HEK293T (cell line): ENCODE measurements at places on chromosomes 12 and 14.

- peak; percentile 56 for DNase-seq
These were observed 46.3 kb downstream of the PPHLN1 start for GRCh38 chr12:42372154-42372791.

DNA sequence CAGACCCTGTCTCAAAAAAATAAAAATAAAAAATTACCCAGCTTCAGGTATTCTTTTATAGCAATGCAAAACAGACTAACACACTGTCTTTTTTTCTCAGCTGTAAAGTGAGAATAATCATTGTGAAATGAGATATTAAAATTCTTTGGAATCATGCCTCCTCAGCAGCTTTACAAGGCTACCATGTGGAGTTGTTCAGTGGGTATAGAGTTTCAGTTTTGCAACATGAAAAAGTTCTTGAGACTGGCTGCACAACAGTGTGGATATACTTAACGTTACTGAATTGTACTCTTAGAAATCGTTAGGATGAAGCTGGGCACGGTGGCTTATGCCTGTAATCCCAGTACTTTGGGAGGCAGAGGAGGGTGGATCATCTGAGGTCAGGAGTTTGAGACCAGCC, 15.7 kb upstream of the MAPKAPK5 start:
- DNase-seq = no peak

DNA sequence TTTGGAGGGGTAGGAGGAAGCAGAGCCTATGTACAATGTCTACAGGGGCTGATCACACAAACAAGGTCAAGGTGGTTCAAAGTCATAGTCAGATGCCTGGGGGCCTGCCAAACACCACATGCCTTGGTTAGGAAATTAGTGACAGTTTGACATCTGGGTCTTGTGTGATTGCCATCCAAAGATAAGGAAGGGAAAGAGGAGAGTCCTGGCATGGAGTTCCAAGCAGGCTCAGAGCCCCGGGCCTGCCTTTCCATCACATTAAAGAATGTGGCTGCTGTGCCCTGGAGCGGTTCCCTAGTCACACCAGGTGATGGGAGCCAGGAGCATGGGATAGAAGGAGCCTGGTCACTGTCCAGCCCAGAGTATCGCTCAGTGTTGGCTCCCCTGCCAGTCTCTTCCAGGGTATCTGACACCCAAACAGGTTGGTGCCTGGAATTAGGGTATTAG, 53.6 kb upstream of the BCL2L14 start:
- DNase-seq = no peak

GRCh38 chr12:27101290-27101689, 18.9 kb upstream of the C12orf71 start:
- DNase-seq = no peak

DNA sequence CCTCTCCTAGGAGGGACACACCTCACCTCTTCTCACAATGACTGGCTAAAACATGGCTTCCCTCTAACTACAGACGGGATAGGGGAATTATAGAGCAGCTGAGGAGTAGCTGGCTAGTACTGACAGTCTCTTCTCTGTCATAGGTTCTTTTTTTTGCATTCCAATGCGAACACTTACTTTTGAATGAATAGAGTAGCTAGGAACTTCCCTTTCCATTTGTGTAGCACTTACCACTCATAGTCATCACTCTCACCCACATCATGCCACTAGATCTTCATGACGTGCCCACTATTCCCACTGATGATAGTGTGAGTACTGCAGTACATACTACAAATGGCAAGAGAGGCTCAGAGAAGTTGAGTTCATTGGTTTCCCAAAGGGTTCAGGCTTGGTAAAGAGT, 143.9 kb upstream of the HIF1A start:
- no peak for DNase-seq

GRCh38 chr14:36070031-36070719, 106.3 kb downstream of the PTCSC3 start:
- DNase-seq = peak; percentile 76

DNA sequence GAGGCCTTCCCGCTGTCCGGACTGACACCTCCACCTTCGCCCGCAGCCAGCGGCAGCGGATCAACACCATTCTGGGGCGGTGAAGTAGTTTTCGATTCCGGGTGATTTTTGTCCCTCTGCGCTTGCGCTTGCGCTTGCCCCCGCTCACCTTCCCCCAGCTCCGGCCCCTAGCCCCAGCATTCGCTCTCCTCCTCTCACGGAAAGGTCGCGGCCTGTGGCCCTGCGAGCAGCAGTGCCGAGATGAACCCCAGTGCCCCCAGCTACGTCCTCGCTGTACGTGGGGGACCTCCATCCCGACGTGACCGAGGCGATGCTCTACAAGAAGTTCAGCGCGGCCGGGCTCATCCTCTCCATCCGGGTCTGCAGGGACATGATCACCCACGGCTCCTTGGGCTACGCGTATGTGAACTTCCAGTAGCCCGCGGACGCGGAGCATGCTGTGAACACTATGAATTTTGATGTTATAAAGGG, 22.7 kb upstream of the SRGAP1 start:
- no peak for DNase-seq

GRCh38 chr12:75657831-75658230, 146.4 kb upstream of the KRR1 start:
- DNase-seq = no peak

DNA sequence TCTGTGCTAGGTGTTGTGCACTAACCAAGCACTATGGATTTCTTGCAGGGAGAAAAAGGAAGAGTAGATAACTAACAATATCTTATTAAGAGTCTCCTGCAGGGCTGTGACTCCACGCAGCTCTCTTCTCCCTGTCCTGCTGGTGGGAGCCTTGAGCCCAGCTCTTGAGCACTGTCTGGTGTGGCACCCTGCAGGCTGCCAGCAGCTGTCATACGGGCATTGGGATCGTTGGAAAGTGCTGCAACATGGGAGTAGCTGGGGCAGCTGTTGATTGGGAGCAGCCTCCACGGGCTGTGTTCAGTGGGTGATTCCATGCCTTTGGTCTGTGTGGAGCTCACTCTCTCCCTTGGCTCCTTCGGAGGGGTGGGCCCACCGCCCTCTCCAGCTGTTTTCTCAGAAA, 125.3 kb downstream of the FBXL14 start:
- DNase-seq = no peak

- DNase-seq = no peak
These were observed 39.8 kb downstream of the IFNG start for GRCh38 chr12:68119724-68120211.

- DNase-seq = no peak
These were observed 13.0 kb upstream of the WNK1 start for GRCh38 chr12:739349-739748.

GRCh38 chr12:100901266-100901665, 106.7 kb downstream of the ANO4 start:
- no peak for DNase-seq

GRCh38 chr14:85279407-85279806, 250.5 kb upstream of the FLRT2 start:
- DNase-seq = no peak

- DNase-seq = no peak
These were observed 92.8 kb downstream of the SLC15A5 start for GRCh38 chr12:16184681-16185080.

DNA sequence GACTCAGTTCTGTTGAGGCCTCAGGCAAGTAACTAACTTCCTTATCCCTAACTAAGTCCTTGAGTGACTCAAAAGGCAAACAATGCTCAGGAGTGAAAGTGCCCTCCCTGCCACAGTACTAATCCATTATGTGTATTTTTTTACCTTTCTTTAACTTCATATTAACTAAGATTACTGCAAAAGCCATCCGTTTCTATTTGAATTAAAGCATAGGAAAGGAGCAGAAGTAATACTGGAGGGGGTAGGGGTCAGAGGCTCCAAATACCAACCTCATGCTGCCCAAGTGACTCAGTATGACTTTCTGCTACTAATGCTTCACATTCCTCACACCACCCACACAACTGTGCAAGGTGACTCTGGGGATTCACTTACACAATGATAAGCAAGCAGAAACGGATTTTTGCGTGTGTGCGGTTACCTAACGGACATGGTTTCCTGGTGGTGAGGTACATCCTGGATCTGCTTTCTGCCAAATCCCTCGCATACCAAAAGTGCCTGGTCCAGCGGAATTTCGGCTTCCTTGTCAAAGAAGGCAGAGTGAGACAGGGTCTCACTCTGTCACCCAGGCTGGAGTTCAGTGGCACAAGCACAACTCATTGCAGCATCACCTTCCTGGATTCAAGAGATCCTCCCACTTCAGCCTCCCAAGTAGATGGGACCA, 25.1 kb downstream of the MOK start:
- no peak for DNase-seq

- no peak for DNase-seq
These were observed 582.3 kb downstream of the KCNH5 start for GRCh38 chr14:62462988-62463387.

DNA sequence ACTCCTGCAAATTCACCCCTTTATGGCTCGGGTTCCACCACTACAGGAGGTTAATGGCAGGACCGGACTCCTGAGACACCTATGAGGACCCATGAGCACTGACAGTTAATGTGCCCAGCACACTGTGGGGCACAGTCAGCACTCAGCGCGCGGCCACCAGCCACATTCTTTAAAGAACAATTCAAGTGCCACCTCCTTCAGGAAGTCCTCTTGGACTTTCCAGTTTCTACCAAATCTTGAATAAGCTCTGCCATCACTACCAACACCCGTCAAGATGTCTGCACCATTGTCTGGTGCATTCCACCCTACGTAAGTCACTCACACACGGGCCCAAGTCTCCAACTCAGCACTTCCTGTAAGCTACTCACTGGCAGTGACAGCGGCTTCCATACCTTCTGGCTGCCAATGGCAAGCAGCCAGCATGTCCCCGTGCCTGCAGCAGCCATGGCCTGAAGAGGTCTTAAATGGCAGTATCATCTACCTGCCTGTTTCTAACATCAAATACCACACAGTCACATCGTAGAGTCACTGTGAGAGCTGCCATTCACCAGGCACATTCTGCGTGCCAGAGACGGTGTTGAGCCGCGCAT, 48.5 kb downstream of the CDC42BPB start:
- no peak for DNase-seq

GRCh38 chr14:99703381-99703780, 19.3 kb downstream of the CYP46A1 start:
- peak; percentile 4 for DNase-seq

DNA sequence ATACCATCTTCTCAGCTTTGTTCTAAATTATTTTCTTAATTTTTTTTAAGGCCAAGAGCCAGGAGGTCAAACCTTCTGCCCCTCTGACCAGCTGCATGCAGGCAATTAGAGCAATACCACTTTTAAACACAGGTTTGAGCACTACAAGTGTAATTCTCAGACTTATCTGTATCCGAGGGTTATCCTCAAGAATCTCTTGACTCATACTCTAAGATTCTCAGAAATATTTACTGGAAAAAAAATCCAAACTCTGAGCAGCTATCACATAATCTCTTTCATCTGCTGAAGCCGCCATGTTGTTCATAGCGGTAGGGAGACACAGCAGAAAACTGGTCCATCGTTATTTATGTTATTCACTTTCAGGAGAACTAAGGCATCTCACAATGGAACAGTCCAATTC, 27.4 kb upstream of the PTHLH start:
- DNase-seq = no peak

- no peak for DNase-seq
These were observed 9.8 kb upstream of the ABHD12B start for GRCh38 chr14:50862036-50862570.

- no peak for DNase-seq
These were observed 55.7 kb downstream of the SSH1 start for GRCh38 chr12:108801736-108802100.

GRCh38 chr14:24829862-24830261, 195.9 kb upstream of the GZMB start:
- DNase-seq = no peak

DNA sequence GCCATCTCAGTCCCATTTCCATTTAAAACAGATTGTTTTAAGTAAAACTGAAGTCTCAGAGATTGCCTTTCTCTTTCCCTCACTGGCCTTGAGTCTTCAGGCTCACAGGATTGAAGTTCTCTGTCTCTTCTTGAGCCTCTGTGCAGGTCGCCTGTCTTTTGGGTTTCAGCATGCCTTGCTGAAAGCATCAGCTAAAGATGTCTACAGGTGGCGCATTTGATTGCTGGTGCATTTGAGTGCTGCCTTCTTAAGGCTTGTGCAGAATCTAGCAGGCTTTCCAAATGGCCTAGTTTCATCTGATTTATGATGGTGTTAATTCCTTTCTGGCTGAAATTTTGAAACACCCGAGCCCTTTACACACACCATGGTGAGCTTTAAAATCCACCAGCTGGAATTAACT, 1062.2 kb upstream of the FBXO33 start:
- DNase-seq = no peak

GRCh38 chr12:107983756-107984472, 145.2 kb upstream of the WSCD2 start:
- DNase-seq = no peak

- no peak for DNase-seq
These were observed 25.4 kb upstream of the BCL7A start for GRCh38 chr12:121996050-121996944.

DNA sequence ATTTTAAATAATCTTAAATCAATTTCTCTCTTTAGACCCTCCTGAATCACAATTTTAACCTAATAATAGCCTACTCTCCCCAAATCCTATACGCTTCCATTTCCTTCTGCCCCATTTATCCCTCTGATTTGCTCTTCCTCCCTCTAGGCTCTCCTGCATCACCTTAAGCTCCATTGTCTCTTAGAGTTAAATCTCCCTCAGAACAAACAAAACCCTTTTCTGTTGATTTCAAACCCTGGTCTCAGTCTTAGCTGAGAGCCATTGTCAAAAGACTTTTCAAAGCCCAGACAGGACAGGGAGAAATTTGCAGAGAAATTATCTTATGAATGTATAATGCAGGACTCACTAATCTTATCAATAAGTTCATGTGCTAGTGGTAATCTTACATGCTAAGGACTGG, 106.1 kb downstream of the C12orf75 start:
- DNase-seq = no peak

DNA sequence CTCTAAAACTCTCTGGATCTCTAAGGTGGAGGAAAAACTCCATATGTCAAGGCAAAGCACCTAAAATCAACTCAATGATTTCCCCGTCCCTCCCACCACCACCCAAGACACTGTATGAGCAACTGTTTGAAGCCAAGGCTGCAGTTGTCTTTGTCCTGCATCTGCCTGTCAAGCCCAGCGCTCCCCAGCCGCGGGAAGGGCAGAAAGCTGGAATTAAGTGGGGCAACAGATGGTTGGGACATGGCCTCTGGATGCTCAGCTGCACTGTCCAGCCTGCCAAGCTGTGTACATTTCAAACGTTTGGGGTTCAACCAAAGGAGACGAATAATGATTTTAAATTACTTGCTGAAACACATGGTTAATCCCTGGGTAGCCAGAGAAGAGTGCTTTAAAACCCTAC, 42.2 kb upstream of the PTGR2 start:
- no peak for DNase-seq

GRCh38 chr14:60514741-60515491, 6.0 kb downstream of the SIX6 start:
- peak; percentile 74 for DNase-seq

GRCh38 chr12:62717643-62718042, 217.3 kb downstream of the PPM1H start:
- no peak for DNase-seq

GRCh38 chr12:1972856-1973317, 31.4 kb downstream of the DCP1B start:
- DNase-seq = no peak

DNA sequence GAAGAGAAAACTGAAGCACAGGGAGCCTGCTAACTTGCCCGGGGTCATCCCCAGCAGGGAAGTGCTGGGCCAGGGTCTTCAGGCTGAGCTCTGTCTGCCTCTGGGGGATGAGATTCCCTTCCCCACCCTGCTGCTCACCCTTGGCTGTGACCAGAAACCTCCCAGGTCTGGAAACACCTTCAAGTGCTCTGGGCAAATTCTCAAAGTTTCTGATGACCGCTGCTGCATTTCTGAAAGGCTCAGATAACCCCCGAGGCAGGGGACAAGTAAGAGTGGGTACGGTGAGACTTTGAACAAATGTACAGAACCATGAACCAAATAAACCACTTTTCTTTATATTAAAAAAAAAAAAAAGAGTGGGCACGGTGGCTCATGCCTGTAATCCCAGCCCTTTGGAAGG, 41.3 kb downstream of the LTBP2 start:
- DNase-seq = no peak
